ENCODE measurements at places on chromosomes 2 and 18.

DNA sequence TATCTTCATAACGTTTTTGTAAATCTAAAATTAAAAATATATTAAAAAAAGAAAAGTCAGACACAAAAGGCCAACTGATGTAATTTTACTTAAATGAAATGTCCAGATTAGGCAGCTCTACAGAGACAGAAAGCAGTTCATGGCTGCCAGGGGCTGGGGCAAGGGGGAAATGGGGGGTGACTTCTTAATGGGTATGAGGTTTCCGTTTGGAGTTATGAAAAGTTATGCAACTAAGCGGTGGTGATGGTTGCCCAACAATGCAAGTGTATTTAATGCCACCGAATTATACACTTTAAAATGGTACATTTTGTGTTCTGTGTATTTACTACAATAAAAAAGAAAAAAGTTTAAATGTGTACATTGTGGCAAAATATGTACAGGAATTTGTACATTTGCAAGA lies 70.2 kb upstream of the TEX51 start:
- DNase-seq = no peak

DNA sequence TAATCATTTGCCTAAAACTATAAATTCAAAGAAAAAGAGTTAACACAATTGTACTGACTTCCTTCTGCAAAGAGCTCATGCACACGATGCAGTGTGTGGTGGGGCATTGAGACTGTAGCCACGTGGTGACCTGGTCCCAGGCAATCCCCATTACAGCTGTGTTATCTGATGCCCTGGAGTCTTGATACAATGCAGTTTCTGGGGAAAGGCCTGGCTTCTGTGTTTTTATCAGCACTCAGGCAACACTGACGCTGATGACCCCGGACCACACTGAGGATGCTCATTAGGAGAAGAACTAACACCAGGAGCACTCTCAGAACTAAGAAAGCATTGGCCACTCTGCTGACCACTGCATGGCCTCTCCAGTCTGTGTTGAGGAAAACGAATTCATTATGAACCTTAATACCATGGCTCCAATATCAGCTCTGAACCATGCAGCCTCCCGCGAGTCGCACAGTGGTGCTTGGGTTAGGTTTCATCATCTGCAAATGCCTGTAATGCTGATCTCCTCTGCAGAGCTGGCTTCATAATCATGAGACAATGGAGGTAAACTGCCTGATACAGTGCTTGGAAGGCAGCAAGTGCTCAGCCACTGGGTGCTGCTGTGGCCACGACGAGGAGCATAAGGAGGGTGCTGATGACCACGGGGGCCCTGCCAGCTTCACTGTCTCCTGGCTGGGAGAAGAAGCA lies 218.5 kb downstream of the MYT1L start:
- no peak for DNase-seq

GRCh38 chr18:47585136-47585535 lies 333.7 kb upstream of the SKOR2 start:
- DNase-seq = no peak

- no peak for DNase-seq
These were observed 208.3 kb upstream of the FANCL start for GRCh38 chr2:58449286-58450010.

GRCh38 chr18:68640861-68641260 lies 74.0 kb downstream of the TMX3 start:
- no peak for DNase-seq

DNA sequence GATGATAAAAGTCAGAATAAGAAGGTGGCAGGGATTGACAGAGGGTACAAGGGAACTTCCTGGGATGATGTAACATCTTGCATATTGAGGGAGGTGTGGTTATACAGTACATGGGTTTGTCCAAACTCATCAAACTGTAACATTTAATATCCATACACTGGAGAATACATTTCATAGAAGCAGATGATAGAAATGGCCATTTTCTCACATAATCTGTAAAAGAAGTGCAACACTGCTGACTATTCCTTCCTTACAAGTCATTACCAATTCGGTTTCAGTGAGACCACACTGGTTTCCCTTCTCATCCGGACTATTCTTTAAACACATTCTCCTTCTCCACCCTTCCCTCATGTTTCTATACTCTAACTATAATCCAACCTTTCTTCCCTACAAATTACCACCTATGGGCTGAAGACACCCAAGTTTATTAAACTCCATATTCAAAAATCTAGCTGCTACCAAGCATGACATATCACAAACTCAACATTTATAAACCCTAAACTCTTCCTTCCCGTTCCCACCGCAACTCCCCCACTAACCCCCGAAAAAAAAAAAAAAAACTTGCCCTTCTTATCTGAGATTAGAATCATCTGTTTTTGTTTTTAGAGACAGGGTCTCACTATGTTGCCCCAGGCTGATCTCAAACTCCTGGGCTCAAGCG lies 1.6 kb downstream of the COX7A2L start:
- no peak for DNase-seq

GRCh38 chr2:234691968-234692955 lies 195.4 kb upstream of the ARL4C start:
- no peak for DNase-seq

DNA sequence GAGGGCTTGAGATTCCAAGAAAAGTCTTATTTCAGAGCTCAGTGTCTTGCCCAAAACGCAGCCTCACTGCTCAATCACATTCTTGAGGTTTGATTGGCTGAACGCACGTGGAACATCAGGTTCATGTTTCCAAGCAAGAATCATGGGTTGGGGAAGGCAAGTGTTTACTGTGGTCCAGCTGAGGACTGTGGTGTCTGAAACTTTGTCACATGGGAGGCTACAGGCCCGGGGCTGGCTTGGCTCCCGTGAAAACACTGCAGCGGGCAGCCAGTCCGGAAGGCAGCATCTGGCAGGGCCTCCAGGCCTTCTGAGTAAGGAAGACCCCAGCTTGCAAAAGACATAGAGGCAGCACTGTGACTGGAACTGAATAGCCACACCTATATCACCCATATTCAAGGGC lies 84.7 kb downstream of the POLR1A start:
- DNase-seq = no peak

DNA sequence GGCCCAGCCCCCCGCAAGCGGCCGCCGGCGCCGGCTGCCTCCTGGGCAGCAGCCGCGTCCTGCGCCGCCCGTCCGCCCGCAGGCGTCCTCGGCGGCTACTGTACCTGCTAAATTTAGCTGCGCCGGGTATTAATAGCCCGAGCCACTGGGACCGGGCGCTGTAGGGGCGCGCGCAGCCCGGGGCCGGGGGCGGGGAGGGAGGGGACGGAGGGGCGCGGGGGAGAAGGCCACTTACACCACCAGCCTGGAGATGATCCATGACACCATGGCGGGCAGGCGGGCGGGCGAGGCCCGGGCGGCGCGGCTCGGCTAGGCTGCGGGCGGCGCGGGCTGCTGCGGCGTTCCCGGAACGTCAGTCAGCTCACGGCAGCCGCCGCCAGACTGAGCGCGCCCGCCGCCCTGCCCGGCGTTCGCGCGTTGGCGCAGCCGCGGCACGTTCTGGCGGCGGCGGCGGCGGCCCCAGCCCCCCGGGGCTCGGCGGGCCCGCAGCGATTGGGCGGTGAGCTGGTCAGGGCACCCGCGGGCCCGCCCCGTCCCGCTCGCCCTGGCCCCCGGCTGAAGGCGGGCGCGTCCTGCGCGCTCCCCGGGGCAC lies at the start of gene REEP1:
Gene REEP1, minus strand, starts transcription at position 383 of the 592 bp plus-strand sequence. Its CDS starts 116 bp downstream, at position 267.
- no peak for DNase-seq

DNA sequence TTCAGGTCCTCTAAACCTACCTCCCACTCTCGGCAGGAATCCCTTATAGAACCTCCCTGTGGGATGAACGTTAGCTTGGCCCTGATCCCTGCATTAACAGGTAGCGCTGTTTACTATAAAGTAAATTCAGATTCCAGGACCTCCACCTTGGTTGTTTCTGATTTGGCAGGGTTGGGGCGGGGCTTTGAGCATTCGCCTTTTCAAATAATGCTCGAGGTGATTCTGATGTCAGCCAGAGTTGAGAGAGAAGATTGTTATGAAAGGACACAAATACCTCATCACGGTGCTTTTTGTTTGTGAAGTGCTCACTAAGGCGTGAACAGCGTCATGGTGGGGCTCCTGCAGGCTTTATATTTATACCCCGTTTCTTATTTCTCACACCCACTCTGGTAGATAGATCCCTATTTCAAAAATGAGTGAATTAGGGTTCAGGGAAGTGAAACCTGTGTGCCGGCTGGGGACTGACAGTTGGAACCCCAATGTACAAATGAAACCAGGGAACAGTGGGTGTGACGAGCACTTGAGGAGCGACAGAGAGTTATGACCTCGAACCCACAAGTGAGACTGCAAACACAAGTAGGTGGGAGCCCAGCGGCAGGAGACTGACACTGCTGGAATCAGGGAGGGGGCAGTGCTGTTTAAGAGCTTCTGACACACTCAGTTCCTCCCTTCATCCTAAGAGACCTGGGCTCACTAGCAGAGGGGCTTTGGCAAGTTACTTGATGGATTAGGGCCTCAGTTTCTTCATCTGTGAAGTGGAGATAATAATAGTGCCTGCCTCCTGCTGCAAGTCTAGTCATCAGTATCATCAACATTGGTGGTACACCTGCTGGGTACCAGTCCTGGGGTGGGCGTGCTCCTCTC lies 14.2 kb upstream of the CXCR4 start:
- DNase-seq = no peak

GRCh38 chr18:11042247-11042646 lies 107.1 kb downstream of the PIEZO2 start:
- no peak for DNase-seq

DNA sequence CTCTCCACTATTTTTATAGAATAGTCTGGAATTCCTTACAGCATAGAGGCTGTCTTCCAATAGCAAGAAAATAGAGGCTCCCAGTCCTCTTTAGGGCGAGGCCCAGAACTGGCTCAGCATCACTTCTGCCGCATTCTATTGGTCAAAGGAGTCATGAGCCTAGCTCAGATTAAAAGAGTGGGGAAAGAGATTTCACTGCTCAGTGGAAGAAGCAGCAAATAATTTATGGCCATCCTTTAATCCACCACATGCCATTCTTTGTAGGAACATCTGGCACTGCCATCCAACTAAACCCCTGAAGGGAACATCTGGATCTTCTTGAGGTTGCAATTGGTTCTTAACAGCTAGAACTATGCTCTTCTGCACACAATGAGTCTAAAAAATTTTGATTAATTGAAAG lies 43.4 kb upstream of the NEUROD1 start:
- DNase-seq = no peak

DNA sequence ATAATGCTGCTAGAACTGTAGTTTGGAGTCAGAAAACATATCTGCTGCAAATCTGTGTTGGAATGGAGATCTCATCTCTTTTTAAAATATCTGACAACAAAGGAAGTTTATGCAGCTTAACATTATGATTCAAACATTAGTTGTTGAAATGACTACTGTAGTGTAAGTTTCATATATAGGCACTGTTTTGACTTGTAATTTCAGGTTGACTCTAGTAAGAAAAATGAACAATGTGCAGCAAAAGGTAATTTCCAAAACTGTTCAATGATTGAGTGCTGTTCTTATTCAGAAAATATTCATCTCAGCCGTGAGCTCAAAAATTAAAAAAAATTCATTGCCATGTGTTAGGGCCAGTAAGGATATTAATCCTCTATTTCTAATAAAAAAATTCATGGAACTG lies 48.5 kb downstream of the CCDC138 start:
- DNase-seq = no peak

- peak; percentile 99 for DNase-seq
These were observed 29.3 kb downstream of the TGFA start for GRCh38 chr2:70523996-70524965.

DNA sequence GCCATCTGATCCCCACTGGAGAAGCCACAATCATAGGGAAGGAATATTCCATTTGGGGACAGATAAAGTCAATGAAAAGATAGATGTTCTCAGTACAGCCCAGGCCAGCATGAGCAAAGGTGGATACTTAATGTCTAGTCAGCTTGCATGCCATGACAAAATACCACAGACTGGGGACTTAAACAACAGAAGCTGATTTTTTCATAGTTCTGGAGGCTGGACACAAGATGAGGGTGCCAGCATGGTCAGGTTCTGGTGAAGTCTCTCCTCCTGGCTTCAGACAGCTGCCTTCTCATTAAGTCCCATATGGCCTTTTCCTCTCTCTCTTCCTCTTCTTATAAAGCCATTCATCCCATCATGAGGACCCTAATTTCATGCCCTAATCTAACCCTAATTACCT lies 116.1 kb upstream of the CYP1B1 start:
- DNase-seq = no peak

DNA sequence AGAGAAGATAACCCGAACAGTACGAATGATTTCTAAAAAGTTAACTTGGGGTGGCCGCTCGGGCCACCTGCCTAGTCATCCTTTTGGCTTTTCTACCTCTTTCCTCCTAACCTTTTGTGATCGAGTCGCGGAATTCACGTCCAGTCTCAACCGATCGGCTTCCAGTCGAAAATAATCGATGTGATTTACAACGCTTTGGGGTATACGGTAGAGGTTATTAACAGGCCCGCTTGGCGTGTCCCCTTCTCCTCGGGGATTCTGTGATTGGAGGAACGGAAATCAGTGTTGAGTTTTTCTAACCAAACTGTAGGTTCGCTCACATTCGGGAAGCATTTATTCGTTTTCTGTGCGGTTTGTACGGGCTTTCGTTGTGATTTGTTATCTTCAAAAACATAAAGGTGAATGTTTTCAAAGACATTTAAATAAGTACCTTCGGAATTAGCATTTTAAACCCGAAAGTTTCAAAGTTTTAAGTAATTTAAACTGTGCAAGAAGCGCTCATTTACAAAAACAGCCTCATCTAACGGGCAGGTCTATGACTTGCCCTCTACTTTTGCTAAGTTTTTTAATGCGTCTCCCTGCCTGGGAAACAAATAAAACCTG lies 588 bp upstream of the FOXI3 start:
- no peak for DNase-seq

DNA sequence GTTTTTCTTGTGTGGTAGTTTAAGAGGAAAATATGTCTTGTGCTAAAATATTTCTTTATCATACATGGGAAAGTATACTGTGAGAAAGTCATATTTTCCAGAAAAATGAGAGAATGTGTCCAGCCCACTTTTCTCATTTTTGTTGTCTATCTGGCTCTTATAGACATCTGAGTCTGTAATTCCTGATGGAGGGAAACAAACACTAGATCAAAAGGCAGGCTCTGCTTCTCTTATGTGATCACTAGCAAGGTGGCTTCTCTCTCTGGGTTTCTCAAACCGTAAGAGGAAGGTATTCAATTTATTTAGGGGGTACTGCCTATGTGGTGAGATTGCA lies 40.0 kb upstream of the PEX13 start:
- DNase-seq = no peak

- peak; percentile 39 for DNase-seq
These were observed 47.2 kb upstream of the STON1 start for GRCh38 chr2:48482769-48483168.

GRCh38 chr2:105741617-105742016 lies 3.1 kb upstream of the NCK2 start:
- DNase-seq = no peak

DNA sequence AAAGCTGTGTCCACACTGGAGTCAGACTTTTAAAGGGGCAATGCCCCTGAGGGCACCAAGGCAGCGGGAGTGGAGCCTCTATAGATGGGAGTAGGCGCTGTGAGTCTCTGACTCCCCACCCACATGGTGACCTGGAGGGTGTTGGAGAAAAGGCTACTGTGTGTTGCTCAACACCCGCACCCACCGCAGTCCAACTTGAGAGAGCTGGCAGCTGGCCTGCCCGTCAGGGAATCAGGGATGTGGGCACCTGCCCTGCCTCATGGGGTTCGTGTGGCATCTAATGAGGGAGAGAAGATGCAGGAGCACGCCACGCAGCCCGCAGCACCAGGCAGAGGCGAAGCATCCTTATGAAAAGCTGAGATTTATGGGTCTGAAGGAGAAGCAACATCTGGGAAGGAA lies 84.2 kb downstream of the KLHL29 start:
- DNase-seq = no peak

GRCh38 chr2:156532989-156533388 lies 96.8 kb downstream of the GPD2 start:
- DNase-seq = no peak

GRCh38 chr2:43837831-43838559 lies 644 bp downstream of the ABCG5 start:
- no peak for DNase-seq

Data from NCI-H226 (cell line).